Small intestine (tissue), 16 donors: ENCODE measurements at places on chromosomes 2 and 18.

GRCh38 chr18:28541934-28542333 lies 365.0 kb upstream of the CDH2 start:
- DNase-seq = no peak

- no peak for DNase-seq
Measured at GRCh38 chr2:120265006-120265405, 12.4 kb downstream of the RALB start.

DNA sequence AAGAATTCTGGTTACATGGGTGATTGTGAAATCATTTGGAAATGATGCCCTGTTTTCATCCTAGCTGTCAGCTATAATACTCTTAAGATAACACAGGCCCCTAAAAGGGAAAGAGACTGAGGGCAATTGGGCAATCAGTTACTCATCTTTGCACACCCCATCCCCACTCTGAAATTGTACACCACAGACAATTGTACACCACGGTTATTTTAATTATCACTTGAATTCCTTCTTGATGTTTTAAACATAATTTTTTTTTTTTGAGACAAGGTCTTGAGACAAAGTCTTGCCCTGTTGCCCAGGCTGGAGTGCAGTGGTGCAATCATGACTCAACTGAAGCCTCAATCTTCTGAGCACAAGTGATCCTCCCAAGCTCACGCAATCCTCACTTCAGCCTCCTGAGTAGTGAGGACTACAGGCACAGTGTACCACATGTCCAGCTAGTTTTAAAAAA lies 862.4 kb upstream of the ACVR2A start:
- DNase-seq = peak; percentile 17

DNA sequence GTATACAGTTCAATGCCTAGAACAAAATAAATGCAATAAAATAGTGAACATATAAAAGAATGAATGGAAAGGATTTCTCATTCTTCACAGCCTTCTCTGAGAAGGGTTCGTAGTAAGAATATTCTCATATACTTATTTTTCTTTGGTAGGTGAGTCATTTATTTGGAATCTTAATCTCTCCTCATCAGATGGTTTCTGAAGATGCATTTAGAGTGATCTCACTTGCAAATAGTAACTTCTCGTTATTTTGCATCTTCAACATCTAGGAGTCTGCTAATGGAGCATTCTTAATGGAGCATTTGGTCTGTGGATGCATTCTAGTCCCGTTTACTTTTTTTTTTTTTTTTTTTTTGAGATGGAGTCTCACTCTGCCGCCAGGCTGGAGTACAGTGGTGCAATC lies 3.9 kb downstream of the UBXN4 start:
- no peak for DNase-seq

GRCh38 chr18:10379522-10379921 lies 74.9 kb upstream of the APCDD1 start:
- DNase-seq = no peak

- DNase-seq = no peak
Measured at GRCh38 chr2:205511221-205511620, 171.1 kb upstream of the NRP2 start.

DNA sequence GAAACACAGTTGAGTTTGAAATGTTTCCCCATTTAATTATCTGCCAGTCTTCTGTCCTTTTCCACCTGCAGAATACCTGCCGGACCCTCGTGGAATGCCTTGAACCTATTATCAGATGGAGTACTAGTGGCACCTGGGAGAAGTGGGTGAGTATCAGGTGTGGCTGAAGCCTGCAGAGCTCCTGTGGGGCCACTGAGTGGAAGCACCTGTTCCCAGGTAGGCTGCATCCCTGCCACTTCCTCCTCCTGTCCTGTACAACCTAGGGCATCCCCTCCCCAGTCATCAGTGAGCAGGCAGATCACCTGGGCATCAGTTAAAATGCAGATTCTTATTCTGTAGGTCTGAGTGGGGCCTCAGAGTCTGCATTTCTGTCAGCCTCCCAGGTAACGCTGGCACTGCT lies 80.8 kb upstream of the BZW1 start:
- DNase-seq = no peak

GRCh38 chr2:110863726-110864125 lies 131.4 kb downstream of the ACOXL start:
- DNase-seq = peak; percentile 36
